ENCODE measurements at places on chromosomes 3 and 15.

DNA sequence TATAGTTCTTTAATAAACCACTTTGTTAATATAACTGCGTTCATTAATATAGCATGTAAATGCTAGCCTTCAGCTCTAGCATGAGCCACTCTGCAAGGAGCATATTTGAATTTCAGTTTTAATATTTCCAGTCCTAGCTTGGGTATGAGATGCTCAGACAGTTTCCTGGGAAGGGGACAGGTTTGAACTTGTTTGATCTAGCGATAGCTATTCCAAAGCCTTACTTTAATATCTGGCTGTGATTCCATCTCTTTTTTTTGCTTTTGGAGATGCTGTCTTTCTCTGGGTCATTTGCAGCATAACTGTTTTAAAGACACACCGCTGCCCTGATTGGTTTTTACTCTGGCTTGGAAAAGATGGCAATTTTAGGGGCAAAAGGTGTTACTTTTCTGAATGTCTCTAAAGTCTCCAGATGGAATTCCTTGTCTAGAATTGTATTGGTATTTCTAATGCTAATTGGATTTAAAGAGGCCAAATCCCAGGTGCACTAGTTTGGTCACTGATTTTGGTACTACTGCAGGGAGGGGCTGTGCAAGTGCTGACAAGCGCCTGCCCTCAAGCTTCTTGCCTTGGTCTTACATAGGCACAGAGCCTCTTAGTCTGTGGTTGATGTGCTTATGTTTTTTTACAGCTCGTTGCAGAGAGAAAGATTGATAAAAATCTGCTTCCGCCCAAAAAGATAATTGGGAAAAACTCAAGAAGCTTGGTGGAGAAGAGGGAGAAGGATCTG lies 2.8 kb downstream of the NISCH start:
- DNase-seq, result no peak

DNA sequence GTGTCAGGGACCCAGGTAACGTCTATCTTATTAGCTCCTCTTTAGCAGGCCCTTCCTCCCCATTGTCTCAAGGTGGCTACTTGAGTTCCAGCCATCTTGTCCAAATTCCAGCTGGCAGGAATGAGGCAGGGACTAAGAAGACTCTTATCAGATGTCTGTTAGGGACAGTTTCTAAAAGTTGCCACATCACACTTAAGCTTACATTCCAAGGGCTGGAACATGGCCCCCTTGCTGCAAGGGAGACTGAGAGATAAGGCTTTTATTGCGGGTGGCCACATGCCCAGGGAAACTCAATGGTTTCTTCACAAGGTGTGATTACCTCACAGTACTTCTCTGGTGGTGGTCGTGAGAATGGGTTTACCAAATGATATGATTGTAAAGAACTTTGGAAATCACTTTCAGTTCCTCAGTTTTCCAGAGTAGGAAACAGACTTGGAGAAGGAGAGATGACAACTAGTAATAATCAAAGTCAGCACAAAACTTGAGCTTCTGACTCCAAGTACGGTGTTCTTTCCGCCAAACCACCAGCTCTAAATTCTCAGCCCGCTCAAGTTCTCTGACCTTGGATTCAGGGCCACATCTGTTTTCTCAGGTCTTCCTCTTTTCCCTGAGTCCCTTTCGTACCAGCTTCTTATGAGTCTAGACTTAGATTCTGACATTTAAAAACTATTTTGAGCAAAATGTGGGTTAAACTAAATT lies 14.2 kb downstream of the PDIA5 start:
- no peak for DNase-seq

GRCh38 chr15:89680282-89680873 lies 1.2 kb upstream of the PLIN1 start:
- peak; percentile 32 for DNase-seq

DNA sequence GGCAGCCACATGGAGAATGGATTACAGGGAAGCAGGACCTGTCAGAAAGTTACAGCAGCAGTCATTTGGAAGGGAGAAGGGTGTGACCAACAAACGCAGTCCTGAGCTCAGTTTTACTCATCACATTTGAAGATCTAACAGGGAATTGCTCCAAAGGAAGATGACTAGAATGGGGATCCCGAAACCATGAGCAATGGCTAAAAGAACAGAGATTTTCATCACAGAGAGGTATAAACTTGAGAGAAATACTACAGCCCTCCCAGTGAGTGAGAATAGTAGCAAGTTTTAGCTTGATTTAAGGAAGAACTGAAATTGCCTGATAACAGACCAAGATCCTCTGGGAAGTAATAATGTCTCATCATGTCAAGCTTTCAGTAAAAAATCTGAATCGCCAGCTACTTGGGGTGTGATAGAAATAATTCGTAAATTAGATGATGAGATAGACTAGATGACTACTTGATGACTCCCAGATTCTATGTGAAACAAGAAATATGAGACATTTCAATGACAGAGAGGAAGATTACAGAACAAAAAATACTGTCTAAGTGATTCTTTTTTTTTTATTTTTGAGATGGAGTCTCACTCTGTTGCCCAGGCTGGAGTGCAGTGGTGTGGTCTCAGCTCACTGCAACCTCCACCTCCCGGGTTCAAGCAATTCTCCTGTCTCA lies 16.9 kb downstream of the CD47 start:
- no peak for DNase-seq

- DNase-seq, result peak; percentile 67
Measured at GRCh38 chr3:123652342-123652984, 67.6 kb upstream of the HACD2 start.

DNA sequence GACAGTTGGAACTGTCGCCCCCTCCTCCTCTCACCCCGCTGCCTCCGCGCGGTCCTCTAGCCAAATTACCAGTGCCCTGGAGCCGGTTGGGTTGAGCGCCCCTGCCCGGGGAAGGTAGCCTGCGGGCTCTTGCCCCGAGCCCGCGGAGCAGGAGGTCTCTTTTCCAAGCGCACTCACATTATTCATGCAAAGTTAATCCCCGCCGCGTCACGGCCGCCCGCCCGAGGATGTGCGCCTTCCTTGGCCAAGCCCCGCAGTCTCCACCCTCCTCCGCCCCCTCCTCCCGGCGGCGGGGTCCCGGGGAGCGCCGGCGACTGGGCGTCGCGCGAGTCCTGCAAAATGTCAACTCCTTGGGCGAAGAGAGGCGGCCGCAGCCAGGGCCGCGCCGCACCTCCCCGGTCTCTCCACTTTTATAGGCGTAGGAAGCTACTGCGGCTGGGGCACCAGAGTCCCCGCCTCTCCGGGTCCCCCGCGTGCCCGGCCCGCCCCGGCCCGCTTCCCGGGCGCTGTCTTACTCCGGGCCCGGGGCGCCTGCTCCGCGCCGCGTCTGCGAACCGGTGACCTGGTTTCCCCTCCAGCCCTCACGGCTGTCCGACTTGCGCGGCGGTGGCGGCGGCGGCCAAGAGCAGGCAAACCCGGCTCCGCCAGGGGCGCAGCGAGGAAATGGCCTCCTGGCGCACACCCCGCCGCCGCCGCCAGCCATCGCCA lies at the start of gene THRB:
TSS of gene THRB (minus strand) at position 233 of the 708 bp plus-strand sequence.
- peak; percentile 1 for DNase-seq

DNA sequence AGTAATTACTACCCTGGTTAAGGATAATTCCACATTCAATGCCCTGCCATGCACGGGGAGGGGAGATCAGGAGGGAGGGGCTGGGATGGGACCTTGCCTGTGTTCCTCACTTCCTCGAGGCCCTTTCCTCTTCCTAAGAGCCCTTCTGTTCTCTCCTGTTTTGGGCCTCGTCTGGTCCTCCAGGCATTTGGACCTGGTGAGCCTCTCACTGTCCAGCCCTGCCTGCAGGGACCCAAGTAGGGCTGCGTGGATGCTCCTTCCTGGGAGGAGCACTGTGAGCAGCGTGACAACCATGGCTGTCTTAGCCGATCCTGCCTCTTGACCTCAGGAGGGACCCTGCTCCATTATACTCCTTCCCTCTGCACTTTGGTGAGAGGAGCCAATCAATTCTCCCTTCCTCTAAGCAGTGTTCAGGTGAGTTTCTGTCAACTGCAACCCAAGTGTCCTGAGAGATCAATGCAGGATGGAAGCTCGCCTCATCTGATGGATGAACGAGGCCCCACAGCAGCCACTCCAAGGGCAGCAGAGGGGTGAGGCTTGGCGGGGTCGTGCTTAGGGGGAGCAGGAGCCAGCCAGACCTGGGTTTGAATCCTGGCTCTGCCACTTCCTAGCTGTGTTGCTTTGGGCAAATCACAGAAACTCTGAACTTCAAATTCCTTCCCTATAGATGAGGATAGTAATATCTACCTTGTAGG lies 92.5 kb downstream of the IQSEC1 start:
- DNase-seq, result no peak

GRCh38 chr3:44396200-44397171 lies 57.9 kb downstream of the TCAIM start:
- peak; percentile 30 for DNase-seq

GRCh38 chr3:126946405-126946804 lies 36.5 kb upstream of the PLXNA1 start:
- no peak for DNase-seq

GRCh38 chr15:59838900-59839299 lies 149.8 kb upstream of the BNIP2 start:
- DNase-seq, result peak; percentile 10

DNA sequence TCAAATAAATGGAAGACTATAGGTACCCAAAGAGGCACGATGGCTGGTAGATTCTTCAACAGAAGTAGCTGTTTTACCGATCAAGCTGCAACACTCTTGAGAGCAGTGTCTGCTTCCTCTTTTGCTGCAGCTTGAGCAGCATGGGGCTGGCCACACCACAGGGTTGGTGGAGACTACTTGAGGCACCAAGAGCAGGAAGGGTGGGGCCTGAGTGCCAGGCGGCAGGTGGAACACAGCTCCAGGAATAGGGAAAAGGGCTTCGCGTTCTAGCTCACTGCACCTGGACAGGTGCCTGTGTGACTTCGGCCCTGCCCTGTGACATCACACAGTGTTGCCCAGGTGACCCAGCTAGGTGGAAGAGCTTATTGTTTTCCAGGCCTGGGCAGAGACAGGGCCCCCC lies at the start of gene CCDC33:
TSS of gene CCDC33 (plus strand) at position 365 of the 400 bp plus-strand sequence. CDS start 394 bp downstream, outside the sequence.
- DNase-seq, result peak; percentile 92

- no peak for DNase-seq
Measured at GRCh38 chr15:57395292-57395691, 19.0 kb downstream of the CGNL1 start.

GRCh38 chr3:154161806-154162205 lies 40.6 kb downstream of the ARHGEF26 start:
- no peak for DNase-seq

GRCh38 chr3:98013411-98014267 lies 21.5 kb downstream of the GABRR3 start:
- no peak for DNase-seq

DNA sequence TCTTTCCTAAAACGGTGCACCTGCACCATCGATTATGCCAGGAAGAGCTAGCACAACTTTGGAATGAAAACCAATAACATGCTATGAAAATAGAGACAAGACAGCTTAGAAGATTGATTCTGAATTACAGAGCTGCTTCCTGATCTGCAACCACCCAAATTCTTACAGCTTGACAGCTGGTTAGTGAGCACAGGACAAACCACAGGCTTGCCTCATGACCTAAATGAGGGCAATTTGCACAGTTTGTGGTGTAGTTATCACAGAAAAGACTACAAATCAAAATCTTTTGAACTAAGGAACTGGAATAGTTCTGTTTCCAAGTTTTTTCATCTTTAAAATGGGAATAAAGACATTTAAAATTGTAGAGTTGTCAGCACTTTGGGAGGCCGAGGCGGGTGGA lies 533.5 kb downstream of the NAALADL2 start:
- no peak for DNase-seq

- no peak for DNase-seq
Measured at GRCh38 chr15:98906712-98907083, 100.9 kb downstream of the PGPEP1L start.

GRCh38 chr3:141278196-141279076 lies 46.8 kb downstream of the PXYLP1 start:
- DNase-seq, result no peak

- no peak for DNase-seq
Measured at GRCh38 chr3:168988853-168989252, 674.7 kb downstream of the MECOM start.

DNA sequence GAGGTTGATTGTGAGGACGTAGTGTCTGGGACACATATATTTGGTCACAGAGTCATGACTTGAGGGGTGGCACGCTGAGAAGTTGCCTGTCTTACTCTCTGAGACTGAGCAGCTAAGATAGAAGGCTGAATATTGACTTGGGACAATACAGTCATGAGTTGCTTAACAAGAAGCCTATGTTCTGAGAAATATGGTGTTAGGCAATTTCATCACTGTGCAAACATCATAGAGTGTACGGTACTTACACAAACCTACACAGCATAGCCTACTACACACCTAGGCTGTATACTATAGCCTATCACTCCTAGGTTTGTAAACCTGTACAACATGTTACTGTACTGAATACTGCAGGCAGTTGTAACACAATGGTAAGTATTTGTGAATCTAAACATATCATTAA lies 30.3 kb upstream of the SPESP1 start:
- no peak for DNase-seq

DNA sequence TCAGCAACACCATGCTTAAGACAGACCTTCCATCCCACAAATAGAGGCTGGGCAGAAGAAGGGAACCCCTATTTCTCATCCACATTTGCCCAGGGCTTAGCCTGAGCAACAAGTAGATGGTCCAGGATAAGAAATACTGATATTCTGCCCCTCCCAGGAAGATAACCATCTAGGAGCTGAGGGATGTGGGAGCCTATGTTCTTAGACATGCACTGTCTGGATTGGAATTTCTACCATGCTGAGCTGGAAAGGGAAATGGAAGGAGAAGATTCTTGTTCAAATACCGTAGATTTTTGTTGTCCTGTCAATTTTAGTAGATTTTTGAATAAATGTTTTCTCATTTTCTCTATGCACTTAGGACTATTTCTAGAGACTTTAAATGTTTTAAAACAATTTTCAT lies 450.7 kb upstream of the SEMA6D start:
- DNase-seq, result no peak

DNA sequence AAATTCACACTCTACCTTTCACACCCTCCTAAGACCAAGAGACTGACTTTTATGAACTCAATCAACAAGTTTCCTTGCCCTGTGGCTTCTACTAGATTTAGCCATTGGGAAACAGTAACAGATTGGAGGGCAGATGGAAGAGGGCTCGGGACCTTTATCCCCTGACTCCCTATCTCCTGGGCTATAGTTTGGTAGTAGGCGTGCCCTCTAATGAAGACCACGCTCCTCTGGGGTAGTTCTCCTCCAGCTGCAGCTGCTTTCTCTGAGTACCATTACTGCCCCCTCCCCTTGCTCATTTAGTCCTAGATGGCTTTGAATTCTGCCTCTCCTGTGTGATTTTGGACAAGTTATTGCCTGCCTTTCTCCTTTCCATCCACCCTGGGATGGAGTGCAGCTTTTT lies 33.3 kb downstream of the FMN1 start:
- DNase-seq, result no peak

- DNase-seq, result no peak
Measured at GRCh38 chr15:84748274-84749110, at the start of gene ZNF592. TSS of gene ZNF592 (plus strand) at chr15:84748592. CDS start at chr15:84782676, 34,084 bp downstream.

- no peak for DNase-seq
Measured at GRCh38 chr3:171677706-171678105, 132.6 kb downstream of the PLD1 start.
